Activated CD8-positive, alpha-beta T cell treated with anti-CD3 and anti-CD28 coated beads for 36 hours (primary cell): ENCODE measurements at places on chromosomes 3 and 15. TPM values are rescaled to one million over a fixed set of nuclear protein-coding genes. Genes with fewer than 3 reads are reported as not detected.

DNA sequence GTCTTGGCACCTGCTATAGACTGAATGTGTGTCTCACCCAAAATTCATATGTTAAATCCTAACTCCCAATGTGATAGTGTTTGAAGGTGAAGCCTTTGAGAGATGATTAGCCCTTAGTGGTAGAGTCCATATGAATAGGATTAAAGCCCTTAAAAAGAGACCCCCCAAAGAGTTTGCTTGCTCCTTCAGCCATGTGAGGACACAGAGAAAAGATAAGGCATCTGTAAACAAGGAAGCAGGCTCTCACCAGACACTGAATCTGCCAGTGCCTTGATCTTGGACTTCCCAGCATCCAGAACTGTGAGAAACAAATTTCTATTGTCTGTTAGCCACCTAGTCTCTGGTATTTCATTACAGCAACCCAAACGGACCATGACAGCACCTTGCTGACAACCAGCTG lies 16.6 kb downstream of the KPNA1 start:
- no peak for DNase-seq

DNA sequence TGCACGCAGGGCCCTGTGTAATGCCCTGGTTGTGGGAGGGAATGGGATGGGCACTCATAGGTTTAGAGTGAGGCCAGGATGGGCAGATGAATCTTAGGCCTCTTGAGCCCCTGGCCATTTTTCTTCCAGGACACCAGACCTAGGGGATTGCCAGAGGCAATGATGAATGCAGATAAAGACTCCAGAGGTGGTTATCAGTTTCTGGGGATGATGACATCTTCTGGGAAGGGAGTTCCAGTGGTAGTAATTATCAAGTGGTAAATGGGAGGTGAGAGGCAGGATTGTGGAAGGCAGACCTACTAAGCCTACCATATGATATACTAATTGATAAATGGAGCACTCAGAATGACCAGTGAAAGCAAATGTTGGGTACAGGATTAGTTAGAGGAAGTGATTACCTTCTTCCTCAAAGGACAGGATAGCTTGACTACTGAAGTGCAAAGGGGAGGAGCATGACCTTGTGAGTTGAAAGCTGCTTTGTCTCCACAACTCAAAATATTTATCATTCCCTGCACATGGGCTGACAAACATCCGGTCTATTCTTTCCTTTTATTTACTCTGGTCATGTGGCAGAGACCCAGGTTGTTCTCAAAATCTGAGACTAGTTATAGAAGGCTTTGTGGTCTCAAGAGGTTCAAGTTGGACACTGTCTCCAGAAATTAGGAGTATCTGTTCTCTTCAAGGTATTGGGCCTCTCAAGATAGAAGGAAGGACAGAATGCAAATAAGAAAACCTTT lies 10.2 kb upstream of the MAPK6 start:
- no peak for DNase-seq

GRCh38 chr3:38454178-38454883 lies 641 bp downstream of the ACVR2B start:
- DNase-seq, result peak; percentile 35

- DNase-seq, result no peak
Measured at GRCh38 chr3:52524752-52525679, 8.6 kb downstream of the NT5DC2 start.

DNA sequence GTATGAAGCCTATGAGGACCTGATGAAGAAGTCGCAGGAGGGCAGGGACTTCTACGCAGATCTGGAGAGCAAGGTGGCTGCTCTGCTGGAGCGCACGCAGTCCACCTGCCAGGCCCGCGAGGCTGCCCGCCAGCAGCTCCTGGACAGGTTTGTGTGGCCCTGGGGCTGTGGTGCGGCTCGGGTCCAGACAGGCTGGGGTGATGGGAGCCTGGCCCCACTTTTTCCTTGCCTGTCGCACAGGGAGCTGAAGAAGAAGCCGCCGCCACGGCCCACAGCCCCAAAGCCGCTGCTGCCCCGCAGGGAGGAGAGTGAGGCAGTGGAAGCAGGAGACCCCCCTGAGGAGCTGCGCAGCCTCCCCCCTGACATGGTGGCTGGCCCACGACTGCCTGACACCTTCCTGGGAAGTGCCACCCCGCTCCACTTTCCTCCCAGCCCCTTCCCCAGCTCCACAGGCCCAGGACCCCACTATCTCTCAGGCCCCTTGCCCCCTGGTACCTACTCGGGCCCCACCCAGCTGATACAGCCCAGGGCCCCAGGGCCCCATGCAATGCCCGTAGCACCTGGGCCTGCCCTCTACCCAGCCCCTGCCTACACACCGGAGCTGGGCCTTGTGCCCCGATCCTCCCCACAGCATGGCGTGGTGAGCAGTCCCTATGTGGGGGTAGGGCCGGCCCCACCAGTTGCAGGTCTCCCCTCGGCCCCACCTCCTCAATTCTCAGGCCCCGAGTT lies 29.0 kb downstream of the PTPN23 start:
- DNase-seq, result no peak

DNA sequence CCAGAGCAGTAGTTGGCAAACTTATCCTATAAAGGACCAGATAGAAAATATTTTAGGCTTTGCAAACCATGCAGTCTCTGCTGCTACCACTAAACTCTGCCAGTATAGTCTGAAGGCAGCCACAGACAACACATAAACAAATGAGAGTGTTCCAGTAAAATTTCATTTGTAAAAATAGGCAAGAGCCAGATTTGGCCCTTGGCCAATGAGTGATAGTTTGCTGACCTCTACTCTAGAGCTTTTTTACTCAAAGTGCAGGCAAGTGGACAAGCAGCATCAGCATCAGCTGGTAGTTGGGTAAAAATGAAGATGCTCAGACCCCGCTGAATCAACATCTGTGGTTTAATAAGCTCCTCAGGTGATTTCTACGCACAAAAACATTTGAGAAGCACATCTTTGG lies 269.8 kb downstream of the NTRK3 start:
- DNase-seq, result no peak

- DNase-seq, result no peak
Measured at GRCh38 chr3:20353286-20353685, 167.3 kb upstream of the SGO1 start.

GRCh38 chr3:10929978-10930665 lies 62.4 kb upstream of the SLC6A1 start:
- no peak for DNase-seq

DNA sequence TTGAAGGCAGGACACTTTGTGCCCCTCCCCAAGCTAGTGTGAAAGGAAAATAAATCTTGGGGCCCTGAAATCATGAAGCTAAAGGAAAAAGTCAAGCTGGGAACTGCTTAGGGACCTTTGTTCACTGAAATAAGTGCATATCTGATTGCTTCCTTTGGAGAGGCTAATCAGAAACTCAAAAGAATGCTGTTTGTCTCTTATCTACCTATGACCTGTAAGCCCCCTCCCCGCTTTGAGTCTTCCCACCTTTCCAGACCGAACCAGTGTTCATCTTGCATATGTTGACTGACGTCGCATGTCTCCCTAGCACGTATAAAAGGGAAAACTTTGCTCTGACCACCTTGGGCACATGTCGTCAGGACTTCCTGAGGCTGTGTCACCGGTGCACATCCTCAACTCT lies 53.1 kb downstream of the SLC30A4 start:
- DNase-seq, result no peak

Gene HGD
- 0.16 TPM for total RNA-seq

Gene P2RY14
- 0.51 TPM for total RNA-seq

Gene HTR3E
- total RNA-seq, result not detected

Gene TUSC7
- total RNA-seq, result not detected

Gene NCKIPSD
- 73.8 TPM for total RNA-seq
